Osteocyte (in vitro differentiated cells): ENCODE measurements at places on chromosomes 13 and 19. TPM values are rescaled to one million over a fixed set of nuclear protein-coding genes. Genes with fewer than 3 reads are reported as not detected.

DNA sequence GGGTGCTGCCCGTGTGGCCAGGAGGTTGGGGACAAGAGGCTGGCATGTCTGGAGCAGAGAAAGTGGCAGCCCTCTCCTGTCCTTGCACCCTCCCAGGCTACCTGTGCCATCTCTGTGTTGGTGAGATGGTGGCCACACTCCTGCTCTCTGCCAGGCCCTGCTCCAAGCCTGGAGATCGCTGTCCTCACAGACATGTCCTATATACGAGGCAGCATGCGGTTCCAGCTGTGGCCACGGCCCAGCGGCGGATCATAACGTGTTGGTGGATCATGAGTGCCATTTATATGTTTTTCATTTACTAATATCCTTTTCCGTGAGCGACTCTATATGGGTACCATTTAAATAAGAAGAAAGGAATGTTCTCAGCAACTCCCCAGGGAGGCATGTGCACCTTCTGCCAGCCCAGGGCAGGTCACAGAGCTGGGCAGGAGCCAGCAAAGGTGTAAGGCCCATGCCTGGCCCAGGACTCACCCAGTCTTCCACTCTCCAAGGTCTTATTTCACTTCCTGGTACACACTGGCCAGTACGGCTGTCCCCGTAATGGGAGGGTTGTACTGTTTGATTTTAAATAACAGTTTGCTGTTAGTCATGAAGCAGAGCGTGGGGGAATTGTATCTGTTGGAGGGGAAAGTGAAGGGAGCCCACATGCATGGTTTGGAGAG is 47.2 kb upstream of the LDLR start:
- H3K27ac ChIP-seq: no peak overlapping the region
- H3K36me3 ChIP-seq: peaks cover 57% of the 10 kb centered on the region
- H3K4me1 ChIP-seq: no peaks in the 10 kb centered on the region

Gene CYP2A6
- not detected in 2 replicates for total RNA-seq

Gene LHB
- total RNA-seq: not detected in 2 replicates

Gene CEACAM1
- not detected in 2 replicates for total RNA-seq

GRCh38 chr19:31529121-31529520 is 179.9 kb upstream of the TSHZ3 start:
- no peak overlapping the region for H3K27ac ChIP-seq
- H3K27me3 ChIP-seq: no peaks in the 10 kb centered on the region
- peak; percentile 42 for DNase-seq
- no peak overlapping the region for H3K4me3 ChIP-seq
- H3K36me3 ChIP-seq: no peaks in the 10 kb centered on the region
- H3K4me1 ChIP-seq: no peaks in the 10 kb centered on the region

DNA sequence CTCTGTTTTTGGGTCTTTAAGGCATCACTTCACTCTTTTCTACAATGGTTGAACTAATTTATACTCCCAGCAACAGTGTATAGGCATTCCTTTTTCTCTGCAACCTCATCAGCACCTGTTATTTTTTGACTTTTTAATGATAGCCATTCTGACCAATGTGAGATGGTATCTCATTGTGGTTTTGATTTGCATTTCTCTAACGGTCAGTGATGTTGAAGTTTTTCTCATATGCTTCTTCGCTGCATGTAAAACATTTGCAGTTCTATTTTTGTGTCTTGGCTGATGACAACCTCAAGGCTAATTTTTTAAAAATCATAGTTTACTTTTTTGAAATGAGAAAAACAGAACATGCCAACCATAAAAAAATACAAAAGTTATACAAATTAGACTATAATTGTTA is 258.2 kb upstream of the EDNRB start:
- no peak overlapping the region for H3K27ac ChIP-seq
- H3K4me3 ChIP-seq: no peak overlapping the region
- no peaks in the 10 kb centered on the region for H3K36me3 ChIP-seq
- H3K27me3 ChIP-seq: peaks cover 5% of the 10 kb centered on the region
- no peak for DNase-seq

Gene PPP1R13L
- 48.7 and 53.5 TPM in 2 replicates for total RNA-seq

Gene LILRB2
- total RNA-seq: not detected in 2 replicates

Gene INSL3
- not detected in 2 replicates for total RNA-seq

Gene KLK6
- not detected in 2 replicates for total RNA-seq

- H3K4me3 ChIP-seq: no peak overlapping the region
- no peak for DNase-seq
- H3K27ac ChIP-seq: no peak overlapping the region
- H3K4me1 ChIP-seq: peaks cover 4% of the 10 kb centered on the region
Measured at GRCh38 chr13:63094717-63095116, 1679.1 kb upstream of the PCDH20 start.

Gene CHST8
- 0.35 TPM in 1 of 2 replicates, not detected in the other for total RNA-seq

DNA sequence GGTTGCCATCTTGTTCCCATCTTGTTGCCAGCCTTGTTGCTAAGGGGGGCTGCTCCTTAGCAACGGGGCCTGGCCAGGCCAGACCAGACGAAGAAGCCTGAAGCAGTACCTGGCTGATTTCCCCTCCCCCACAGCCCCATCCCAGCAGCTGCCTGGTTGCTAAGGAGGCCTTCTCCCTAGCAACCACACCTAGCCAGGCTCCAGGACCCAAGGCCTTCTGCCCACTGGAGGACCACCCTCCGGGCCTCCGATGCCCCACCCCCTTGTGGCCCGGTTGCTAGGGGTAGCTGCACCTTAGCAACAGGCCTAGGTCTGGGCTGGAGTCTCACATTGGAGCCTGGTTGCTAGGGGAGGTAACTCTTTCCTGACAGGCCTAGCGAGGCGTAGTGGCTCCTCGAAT is 3.9 kb downstream of the PRRG2 start:
- H3K4me3 ChIP-seq: no peak overlapping the region
- no peaks in the 10 kb centered on the region for H3K27me3 ChIP-seq
- H3K36me3 ChIP-seq: no peaks in the 10 kb centered on the region
- no peak overlapping the region for H3K27ac ChIP-seq

DNA sequence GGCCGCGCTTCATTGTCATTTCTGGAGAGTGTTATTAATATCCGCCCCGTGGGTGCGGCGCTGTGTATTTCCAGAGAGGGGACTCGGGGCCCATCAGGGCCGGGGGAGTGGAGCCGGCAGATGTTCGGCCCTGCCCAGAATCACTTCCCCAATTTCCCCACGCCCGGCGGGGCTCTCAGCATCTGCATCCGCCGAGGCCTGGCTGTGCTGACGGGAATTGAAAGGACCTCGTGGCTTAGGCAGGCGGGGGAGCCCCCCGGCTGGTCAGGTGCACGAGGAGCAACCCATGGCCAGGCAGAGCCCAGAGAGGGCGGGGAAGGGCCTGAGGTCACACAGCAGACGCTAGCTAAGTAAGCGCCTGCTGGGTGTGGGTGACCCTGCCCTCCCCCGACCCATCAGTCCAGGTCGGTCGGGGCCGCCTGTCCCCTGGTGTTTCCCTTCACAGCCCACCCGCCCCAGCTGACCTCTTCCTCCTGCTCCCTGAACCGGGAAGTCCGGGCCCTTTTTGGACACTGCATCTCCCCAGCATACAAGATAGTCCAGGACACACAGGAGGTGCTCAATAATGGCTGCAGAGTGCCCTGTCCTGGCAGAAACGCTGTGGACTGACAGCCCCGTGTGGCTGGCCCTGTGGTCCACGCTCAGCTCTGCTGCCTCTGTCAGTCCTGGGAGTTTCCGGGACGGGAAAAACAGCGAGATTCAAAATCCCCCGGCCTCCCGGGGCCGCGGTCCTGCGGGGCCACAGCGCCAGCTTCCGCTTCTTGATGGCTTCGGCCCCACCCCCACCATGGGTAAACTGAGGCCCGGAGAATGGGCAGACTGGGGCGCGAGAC is 22.1 kb downstream of the ARID3A start:
- H3K27me3 ChIP-seq: no peaks in the 10 kb centered on the region
- peaks cover 24% of the 10 kb centered on the region for H3K4me1 ChIP-seq
- no peak overlapping the region for H3K4me3 ChIP-seq
- peaks cover 3% of the 10 kb centered on the region for H3K36me3 ChIP-seq
- no peak for DNase-seq

DNA sequence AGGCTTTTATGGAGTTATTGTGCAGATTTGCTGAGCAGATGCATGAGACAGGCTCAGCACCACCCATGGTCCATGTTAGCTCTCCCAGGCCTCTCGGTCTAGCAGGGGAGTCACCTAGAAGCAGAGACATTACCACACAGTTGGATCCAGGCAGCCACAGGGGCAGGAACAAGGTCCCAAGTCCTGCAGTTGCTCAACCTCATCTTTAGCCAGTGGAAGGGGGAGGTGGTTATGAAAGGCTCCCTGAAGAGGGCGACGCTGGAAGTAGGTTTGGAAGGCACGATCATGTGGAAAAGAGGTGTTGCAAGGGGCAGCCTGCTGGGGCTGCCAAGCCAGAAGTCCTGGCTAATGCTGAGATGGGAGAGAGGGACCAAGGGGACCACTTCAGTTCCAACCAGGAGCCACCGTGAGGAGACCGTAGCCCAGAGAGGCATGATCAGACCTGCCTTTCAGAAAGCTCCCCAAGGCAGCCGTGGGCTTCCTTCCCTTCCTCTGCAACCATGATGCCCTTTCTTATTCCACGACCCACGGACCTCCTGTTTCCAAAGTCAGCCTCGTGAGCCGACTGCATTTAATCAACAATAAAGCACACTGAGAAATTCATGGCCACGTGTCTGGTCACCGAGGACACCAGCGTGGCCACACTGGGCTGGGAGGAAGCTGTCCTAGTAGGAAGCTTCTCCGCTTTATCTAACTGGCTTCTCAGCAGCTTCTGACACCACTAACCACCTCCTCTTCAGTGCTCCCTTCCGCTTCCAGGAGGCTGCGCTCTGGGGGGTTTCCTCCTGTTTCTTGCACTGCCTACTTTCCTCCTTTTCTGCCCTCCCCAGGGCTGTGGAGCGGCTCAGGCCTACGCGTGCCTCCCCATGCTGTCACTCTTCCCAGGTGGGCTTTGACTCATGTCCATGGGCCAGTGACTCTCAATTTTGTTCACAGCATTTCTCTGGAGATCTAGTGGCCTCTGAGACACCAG is 2.6 kb downstream of the AP1M1 start:
- H3K4me1 ChIP-seq: peaks cover 25% of the 10 kb centered on the region
- H3K27ac ChIP-seq: peak overlapping the region; percentile 23
- H3K4me3 ChIP-seq: no peak overlapping the region
- H3K27me3 ChIP-seq: no peaks in the 10 kb centered on the region
- DNase-seq: no peak

DNA sequence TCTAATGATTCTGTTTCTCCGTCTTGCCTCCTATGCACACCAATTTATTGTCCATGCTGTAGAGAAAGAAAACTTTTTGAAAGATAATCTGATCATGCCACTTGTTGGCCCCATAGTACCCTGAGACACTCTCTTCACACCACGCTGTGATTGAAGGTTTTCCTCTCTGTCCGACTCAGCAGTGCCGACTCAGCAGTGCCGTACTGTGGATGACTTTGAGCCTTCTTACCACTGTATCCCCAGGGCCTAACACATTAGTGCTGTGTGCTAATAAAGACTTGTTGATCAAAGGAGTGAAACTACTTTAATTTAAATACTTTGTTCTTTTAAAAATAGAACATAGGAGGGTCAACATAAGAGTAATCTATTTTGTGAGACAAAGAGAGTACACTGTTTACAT is 429.6 kb downstream of the KLF12 start:
- peaks cover 9% of the 10 kb centered on the region for H3K4me1 ChIP-seq
- no peaks in the 10 kb centered on the region for H3K27me3 ChIP-seq
- DNase-seq: no peak
- no peak overlapping the region for H3K4me3 ChIP-seq

GRCh38 chr19:5165697-5166019 is 175.0 kb downstream of the PTPRS start:
- DNase-seq: no peak
- peaks cover 2% of the 10 kb centered on the region for H3K36me3 ChIP-seq
- H3K4me3 ChIP-seq: no peak overlapping the region
- H3K4me1 ChIP-seq: peaks cover 6% of the 10 kb centered on the region
- no peaks in the 10 kb centered on the region for H3K27me3 ChIP-seq
